ENCODE measurements at places on chromosomes 1 and 21.

DNA sequence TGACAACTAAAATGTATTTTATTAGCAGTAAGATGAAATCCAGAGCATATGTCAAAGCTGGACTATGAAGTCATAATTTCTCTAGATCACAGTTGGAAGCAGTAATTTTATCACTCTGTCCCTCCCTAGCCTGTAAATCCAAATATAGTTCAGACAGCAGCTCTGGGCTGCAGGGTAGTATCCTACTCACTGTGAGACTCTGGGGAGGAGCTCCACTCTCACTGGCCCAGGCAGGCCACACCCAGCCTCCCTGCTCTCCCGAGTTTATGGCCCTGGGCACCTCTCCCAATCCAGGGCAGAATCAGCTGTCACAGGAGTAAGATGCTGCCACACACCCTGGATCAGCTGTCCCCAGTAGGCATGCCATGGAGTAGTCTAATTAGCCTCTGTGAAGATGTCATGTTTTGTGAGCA, 131.1 kb downstream of the HLCS start:
- no peak for DNase-seq

DNA sequence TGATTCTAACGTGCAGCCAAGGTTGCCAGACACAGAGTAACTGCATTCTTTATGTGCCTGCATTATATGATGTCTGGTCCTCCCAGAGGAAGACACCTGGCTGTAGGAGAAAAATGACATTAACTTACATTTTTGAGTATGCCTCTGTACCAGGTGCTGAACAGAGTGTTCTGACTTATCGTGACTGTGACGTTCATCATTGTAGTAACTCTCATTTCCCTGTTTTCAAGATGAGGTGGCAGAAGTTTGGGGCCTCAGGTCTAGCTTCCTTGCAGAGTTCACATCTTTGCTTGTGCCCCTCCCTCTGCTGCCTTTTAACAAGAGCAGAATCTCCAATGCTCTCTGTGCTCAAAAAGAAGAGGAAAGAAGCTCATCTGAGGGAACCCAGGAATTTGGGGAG, 488.0 kb downstream of the AJAP1 start:
- DNase-seq: no peak

DNA sequence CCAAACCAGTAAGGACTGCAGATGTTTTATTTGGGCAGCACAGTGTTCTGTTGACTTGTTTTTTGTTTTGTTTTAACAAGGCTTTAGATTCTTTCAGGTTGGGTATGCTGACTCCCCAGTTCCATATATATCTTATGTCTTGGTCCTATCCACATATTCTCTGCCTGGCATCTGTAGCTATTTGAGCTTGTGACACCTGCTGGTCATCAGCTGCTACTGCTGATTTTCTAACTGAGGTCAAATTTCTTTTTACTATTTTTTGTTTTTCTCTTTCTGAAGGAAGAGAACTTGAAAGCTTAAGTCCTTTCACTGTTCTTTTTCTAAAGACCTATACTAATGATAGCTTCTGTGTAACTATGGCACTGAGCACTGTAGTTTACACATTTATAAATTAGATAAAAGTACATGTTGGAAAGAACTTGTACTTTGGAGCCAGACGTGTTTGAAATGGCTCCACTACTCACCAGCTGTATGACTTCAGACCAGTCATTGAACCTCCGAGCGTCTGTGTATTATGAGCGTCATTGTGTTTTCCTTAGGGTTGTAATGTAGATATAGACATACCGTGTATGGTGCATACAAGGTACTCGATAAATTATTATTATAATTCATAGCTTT, 109.4 kb downstream of the NRDC start:
- DNase-seq: no peak

DNA sequence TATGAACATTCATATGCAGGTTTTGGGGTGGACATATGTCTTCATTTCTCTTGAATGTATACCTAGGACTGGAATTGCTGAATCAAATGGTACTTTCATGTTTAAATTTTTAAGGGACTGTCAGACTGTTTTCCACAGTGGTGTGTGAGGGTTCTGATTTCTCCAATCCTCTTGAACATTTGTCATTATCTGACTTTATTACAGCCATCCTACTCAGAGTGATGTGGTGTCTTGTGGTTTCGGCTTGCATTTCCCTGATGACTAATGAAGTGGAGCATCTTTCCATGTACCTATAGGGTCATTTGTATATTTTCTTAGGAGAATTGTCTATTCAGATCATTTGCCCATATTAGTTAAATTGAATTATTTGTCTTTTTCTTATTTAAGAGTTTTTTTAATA, 35.4 kb upstream of the ZNF281 start:
- no peak for DNase-seq

Measured in cortex of kidney (tissue), 1 donor.